ENCODE measurements at places on chromosomes 2 and 18.

- H3K36me3 ChIP-seq, result peaks cover 6% of the 10 kb centered on the region
- H3K4me1 ChIP-seq, result no peaks in the 10 kb centered on the region
- no peaks in the 10 kb centered on the region for H3K27me3 ChIP-seq
Observed at GRCh38 chr18:26034850-26035497, 55.4 kb downstream of the SS18 start.

DNA sequence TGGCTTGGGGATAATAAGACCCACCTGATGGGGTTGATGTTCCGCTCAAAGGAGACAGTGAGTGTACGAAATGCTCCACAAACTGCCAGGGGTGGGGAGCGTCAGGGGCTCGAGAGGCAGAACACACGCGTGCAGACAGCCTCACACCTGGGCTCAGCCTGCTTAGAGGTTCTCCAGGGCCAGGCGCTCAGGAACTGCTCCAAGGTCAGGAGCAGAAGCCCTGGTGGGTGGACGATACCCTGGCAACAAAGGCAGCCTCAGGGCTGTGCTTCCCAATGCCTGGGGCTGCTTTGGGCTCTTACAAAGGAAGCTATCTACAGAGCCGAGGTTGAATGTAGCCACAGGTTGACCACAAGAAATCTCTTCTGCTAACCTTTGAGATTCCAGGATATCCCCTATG is 114.4 kb downstream of the CLIP4 start:
- no peak for DNase-seq
- peaks cover 11% of the 10 kb centered on the region for H3K27me3 ChIP-seq
- H3K4me1 ChIP-seq, result no peaks in the 10 kb centered on the region
- H3K4me3 ChIP-seq, result no peak overlapping the region
- no peak overlapping the region for H3K27ac ChIP-seq

DNA sequence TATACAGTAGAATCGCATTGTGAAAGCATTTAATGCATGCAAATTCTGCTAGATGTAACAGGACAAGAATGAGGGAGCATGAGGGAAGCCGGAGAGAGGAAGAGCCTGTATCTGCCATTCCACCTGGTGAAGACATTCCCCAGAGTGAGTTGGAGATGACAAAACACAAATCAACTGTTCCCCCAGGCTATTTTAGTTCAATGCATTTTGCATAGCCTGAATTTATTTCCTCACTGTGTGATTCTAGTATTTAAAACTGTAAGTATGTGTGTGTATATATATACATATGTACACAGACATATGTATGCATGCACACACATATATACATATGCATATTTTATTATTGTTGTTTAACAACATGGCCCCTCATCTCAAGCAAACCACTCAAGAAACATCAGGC is 54.7 kb downstream of the CCDC68 start:
- no peak for DNase-seq
- H3K27ac ChIP-seq, result no peak overlapping the region
- H3K27me3 ChIP-seq, result no peaks in the 10 kb centered on the region
- no peak overlapping the region for H3K4me3 ChIP-seq
- H3K4me1 ChIP-seq, result no peaks in the 10 kb centered on the region

DNA sequence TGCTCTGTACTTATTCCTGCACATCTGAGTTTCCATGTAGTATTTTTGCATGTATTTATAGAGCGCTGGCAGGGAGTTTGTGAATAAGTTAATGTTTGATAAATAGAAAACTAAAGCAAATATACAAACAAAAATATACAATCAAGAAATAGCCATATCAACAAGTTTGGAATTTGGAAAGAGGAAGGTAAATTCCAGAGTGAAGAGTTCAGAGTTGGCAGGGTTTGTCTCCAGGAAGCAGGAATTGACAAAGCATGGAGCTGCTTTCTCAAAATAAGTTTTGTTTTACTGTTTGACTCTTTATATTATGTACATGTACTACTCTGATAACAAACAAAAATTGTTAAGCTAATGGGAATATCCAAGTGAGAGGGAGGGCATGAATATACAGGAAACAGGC is 80.3 kb downstream of the SPOPL start:
- H3K36me3 ChIP-seq, result no peaks in the 10 kb centered on the region
- no peak for DNase-seq
- H3K27ac ChIP-seq, result no peak overlapping the region

DNA sequence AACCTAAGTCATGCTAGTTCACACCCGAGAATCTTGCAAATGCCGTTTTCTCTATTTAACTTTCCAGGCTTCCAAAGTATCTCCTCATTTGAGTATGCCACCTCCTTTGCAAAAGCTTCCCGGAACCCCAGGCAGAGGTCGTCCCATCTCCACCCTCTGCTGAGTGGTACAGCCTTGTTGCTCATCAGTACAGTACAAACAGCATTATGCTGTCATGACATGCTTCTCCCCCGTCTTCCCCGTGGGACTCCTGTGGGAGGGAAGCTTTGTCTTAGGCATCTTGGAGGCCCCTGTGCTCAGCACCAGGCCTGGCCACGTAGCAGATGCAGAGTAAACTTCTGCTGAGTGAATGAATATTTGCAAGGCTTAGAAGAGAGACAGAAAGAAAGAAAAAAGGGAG is 102.7 kb downstream of the CDCA7 start:
- H3K27ac ChIP-seq, result no peak overlapping the region
- H3K36me3 ChIP-seq, result no peaks in the 10 kb centered on the region
- no peaks in the 10 kb centered on the region for H3K4me1 ChIP-seq

GRCh38 chr2:122433123-122433754 is 677.8 kb downstream of the TSN start:
- H3K27ac ChIP-seq, result no peak overlapping the region
- H3K36me3 ChIP-seq, result no peaks in the 10 kb centered on the region
- no peaks in the 10 kb centered on the region for H3K27me3 ChIP-seq
- no peak overlapping the region for H3K4me3 ChIP-seq

- no peaks in the 10 kb centered on the region for H3K4me1 ChIP-seq
- H3K27ac ChIP-seq, result no peak overlapping the region
- DNase-seq, result no peak
- no peak overlapping the region for H3K4me3 ChIP-seq
Observed at GRCh38 chr2:185785851-185786473, 47.4 kb downstream of the FSIP2 start.

DNA sequence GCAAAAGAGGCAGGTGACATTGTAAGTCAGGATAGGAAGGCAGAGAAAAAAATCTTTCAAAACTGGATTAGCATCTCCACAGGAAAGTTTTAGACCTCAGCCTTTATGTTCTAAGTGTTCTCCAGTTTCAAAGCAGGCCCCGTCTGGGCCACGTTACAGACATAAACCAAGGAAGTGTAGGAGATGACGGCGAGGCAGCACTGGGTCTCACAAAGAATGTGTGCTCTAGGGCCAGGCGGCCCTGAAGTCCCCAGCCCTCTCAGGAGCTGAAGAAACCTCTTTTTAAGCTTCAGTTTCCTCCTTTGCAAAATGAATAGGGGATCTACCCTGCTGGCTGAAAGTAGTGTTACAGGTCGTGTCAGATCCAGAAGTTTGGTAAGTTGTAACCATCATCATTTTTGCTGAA is 81.7 kb downstream of the SPRED2 start:
- H3K27ac ChIP-seq, result no peak overlapping the region
- peaks cover 18% of the 10 kb centered on the region for H3K4me1 ChIP-seq
- DNase-seq, result no peak
- no peak overlapping the region for H3K4me3 ChIP-seq

- DNase-seq, result peak; percentile 89
- H3K27me3 ChIP-seq, result no peaks in the 10 kb centered on the region
- peaks cover 3% of the 10 kb centered on the region for H3K4me1 ChIP-seq
- no peak overlapping the region for H3K27ac ChIP-seq
Observed at GRCh38 chr18:49161627-49162026, 210.9 kb upstream of the SMAD7 start.

DNA sequence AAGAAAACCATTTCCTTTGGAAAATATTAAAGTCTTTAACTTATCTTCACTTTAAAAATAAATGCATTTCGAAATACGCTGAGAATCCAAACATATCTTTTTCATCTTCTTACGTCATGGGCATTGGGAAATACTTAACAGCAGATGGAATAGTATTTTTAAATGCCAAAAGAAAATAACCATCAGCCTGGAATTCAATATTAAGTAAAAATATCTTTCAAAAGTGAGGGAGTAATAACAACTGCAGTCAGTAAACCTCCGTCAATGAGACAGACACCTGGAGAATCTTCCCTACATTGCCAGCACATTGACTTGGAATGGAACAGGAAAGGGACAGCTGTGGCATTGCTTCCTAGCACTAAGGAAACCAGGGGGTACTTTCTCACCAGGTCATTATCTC is 290.4 kb upstream of the TNP1 start:
- H3K36me3 ChIP-seq, result no peaks in the 10 kb centered on the region
- no peaks in the 10 kb centered on the region for H3K4me1 ChIP-seq
- H3K27me3 ChIP-seq, result no peaks in the 10 kb centered on the region
- DNase-seq, result peak; percentile 91
- no peak overlapping the region for H3K27ac ChIP-seq

DNA sequence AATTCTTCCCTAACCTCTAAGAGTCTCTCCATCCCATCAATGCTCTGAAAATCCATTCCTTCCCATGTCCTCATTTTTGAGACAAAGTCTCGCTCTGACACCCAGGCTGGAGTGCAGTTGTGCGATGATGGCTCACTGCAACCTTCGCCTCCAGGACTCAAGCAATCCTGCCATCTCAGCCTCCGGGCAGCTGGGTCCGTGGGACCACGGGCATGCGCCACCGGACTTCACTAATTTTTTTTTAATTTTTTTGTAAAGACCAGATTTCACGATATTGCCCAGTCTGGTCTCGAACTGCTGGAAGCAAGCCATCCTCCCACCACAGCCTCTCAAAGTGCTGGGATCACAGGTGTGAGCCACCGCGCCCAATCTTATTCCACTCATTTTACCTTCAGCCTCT is 1.6 kb downstream of the FEZ2 start:
- H3K36me3 ChIP-seq, result no peaks in the 10 kb centered on the region
- H3K27ac ChIP-seq, result no peak overlapping the region
- no peaks in the 10 kb centered on the region for H3K27me3 ChIP-seq

GRCh38 chr2:123732563-123732962 is 292.5 kb upstream of the CNTNAP5 start:
- no peaks in the 10 kb centered on the region for H3K27me3 ChIP-seq
- H3K27ac ChIP-seq, result no peak overlapping the region
- H3K4me3 ChIP-seq, result no peak overlapping the region

GRCh38 chr2:70431716-70432347 is 121.8 kb downstream of the TGFA start:
- no peak overlapping the region for H3K4me3 ChIP-seq
- H3K27ac ChIP-seq, result no peak overlapping the region
- H3K4me1 ChIP-seq, result no peaks in the 10 kb centered on the region
- DNase-seq, result no peak

DNA sequence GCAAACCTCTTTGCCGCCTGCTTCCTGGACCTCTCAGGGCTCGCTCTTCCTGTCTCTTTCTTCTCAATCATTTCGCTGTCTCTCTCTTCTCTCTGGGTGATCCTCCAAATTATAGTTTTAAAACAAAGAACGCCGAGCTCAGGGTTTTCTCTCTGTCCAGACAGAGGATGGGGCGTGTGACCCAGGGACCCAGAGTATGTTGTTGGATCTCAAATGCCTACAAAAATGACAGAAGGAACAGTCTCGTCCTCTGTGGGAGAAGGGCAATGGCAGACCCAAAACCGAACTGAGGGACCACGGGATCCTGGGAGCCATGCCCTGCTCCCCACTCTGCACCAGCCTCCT is 88.5 kb downstream of the EIPR1 start:
- no peaks in the 10 kb centered on the region for H3K4me1 ChIP-seq
- H3K27ac ChIP-seq, result no peak overlapping the region
- H3K36me3 ChIP-seq, result no peaks in the 10 kb centered on the region
- H3K4me3 ChIP-seq, result no peak overlapping the region
- no peak for DNase-seq
- no peaks in the 10 kb centered on the region for H3K27me3 ChIP-seq

GRCh38 chr2:118274841-118275510 is 186.7 kb downstream of the INSIG2 start:
- H3K36me3 ChIP-seq, result no peaks in the 10 kb centered on the region
- H3K4me3 ChIP-seq, result no peak overlapping the region
- no peak overlapping the region for H3K27ac ChIP-seq
- no peaks in the 10 kb centered on the region for H3K4me1 ChIP-seq

DNA sequence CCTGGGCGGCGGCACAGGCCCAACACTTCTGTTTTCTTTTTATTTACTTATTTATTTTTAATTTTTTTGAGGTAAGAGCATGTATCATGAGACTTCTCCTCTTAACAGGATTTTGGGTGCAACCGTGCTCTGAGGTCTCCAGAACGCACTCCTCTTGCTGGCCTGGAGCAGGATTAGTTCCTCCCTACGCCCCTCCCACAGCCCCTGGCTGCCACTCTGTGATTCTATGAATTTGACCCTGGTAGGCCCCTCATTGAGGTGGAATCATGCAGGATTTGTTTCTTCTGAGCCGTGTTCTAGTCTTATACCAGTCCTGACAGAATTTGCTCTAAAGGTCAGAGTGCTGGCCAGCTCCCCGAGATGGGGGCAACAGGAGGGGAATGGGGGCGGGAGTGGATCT is 106.5 kb upstream of the HS6ST1 start:
- no peak overlapping the region for H3K27ac ChIP-seq
- H3K36me3 ChIP-seq, result no peaks in the 10 kb centered on the region
- DNase-seq, result no peak
- no peak overlapping the region for H3K4me3 ChIP-seq
- no peaks in the 10 kb centered on the region for H3K27me3 ChIP-seq

DNA sequence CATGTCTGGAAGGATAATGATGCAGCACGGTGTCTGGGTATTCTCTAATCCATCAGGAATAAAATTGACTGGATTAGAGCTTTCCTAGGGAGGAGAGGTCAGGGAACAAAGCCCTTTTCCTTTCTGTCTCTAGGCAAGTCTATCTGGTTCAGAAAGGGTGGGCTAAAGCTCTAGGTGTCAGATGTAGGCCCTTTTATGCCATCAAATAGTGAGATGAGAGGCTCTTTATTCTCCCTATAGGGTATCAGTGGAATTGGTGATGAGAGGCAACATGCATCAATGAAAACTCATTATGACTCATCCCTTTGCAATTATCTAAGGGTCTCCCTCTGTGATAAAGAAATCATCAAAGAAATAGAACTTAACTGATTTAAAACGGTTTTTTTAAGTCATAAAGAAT is 328.0 kb upstream of the CRIM1 start:
- no peak for DNase-seq
- H3K27me3 ChIP-seq, result no peaks in the 10 kb centered on the region
- no peaks in the 10 kb centered on the region for H3K4me1 ChIP-seq
- no peaks in the 10 kb centered on the region for H3K36me3 ChIP-seq

DNA sequence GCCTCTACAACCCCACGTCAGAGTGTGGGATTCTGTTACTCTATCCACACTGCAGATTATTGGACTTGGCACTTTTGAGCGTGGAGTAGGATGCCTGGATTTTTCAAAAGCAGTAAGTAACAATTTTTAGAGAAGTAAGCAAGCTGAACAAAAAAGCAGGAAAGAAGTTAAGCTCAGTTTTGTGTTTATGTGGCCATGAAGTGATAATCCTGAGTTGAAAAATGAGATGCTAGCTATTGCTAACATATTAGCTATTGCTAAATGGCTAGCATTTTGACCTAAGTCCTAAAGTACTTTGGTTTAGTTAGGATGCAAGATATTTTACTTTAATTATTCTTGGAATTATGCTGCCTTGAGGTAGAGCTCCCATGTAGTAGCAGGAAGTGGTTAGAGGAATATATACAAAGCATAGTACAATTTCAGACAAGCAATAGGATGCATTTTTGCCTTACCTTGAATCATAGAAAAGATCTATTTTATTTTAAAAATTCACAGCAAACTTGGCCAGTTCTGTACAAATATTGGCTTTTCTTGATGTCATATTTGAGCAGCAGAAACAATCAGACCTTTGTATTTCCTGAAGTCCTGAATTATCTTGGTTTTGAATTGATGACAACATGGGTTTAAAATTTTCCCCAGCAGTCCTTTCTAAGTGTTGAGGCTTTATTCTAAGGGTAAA is 74.6 kb downstream of the COX7A2L start:
- H3K27ac ChIP-seq, result no peak overlapping the region
- H3K36me3 ChIP-seq, result peaks cover 6% of the 10 kb centered on the region
- no peaks in the 10 kb centered on the region for H3K27me3 ChIP-seq
- no peak overlapping the region for H3K4me3 ChIP-seq
- H3K4me1 ChIP-seq, result no peaks in the 10 kb centered on the region

Measured in fibroblast of lung (primary cell).